Stimulated activated CD4-positive, alpha-beta T cell treated with anti-CD3 and anti-CD28 coated beads, Interleukin-1b, Interleukin-23, amount 100 ng/mL, for 48 hours (primary cell): ENCODE measurements at places on chromosomes 6 and 20.
A peak's percentile ranks its signal among the peaks of the same experiment; 100 is the strongest.

DNA sequence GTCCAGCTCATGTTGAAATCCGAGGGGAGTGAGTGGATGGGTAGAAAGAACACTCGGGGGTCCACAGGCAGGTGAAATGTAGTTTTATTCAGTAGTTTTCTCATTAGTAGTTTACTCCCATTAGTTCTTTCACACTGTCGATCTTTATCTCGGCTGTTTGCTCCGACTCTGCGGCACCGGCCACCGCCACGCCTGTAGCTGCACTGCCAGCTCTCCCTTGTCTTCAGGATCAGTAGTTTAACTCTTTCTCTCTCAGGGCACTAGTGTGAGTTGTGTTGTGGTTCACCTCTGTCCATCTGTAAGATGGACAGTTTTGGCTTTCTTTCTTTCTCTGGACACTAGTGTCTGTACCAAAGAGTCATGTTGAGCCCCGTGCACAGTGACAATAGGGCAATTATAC, 195.7 kb downstream of the LMBRD1 start:
- DNase-seq = no peak

- DNase-seq = no peak
Measured at GRCh38 chr6:126553854-126554253, 213.9 kb downstream of the CENPW start.

- DNase-seq = no peak
Measured at GRCh38 chr6:39568896-39569295, 156.3 kb downstream of the KIF6 start.

- DNase-seq = no peak
Measured at GRCh38 chr6:134282816-134283215, 35.1 kb downstream of the SGK1 start.

DNA sequence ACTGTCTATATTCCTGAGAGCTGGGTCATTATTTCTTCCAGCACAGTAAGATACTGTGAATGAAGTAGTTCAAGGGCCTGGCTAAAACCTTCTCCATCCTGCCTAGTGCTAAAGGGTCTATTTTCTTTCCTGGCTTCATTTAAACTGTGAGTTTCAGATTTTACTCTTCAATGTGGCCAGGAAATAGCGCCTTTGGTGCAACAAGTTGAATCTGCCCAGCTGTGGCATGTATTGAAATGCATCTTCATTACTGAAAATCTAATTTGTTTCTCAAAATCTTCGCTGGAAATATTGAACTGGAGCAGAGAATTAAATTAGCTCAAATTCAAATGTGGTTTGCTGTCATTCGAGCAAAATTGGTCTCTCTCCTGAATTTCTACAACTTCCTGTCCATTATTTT, 114.6 kb upstream of the KCNG1 start:
- DNase-seq = no peak

- DNase-seq = no peak
Measured at GRCh38 chr20:32559753-32560380, 25.3 kb downstream of the NOL4L start.

GRCh38 chr6:70363741-70364493, 49.4 kb upstream of the FAM135A start:
- DNase-seq = no peak

DNA sequence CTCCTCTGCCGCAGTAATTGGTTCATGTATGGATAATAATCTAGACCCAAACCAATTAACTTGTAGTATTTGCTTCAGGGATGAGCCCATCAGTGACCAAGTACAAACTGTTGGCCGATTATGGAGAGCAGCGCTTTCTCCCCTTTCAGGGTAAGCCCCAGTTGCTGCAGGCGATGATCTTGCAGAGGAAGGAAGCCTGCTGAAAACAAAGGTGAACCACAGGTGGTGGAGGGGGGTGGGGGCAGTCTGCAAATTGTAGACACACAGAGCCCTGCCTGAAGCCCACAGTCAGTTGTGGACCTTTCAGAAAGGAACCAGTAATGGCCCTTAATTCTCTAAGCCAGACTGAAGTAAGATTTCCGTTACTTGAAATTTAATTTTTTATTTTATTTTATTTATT, 167.9 kb upstream of the JARID2 start:
- no peak for DNase-seq

GRCh38 chr20:61776491-61777075, 289.1 kb downstream of the TAF4 start:
- no peak for DNase-seq

DNA sequence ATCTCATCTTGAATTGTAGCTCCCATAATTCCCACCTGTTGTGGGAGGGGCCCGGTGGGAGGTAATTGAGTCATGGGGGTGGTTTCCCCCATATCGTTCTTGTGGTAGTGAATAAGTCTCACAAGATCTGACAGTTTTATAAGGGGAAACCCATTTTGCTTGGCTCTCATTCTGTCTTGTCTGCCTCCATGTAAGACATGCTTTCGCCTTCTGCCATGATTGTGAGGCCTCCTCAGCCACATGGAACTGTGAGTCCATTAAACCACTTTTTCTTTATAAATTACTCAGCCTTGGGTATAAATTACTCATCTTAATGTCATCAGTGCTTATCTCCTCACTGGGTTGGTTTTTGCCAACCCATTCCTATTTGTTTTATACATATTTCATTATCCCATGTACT, 142.0 kb upstream of the GMDS start:
- peak; percentile 51 for DNase-seq
